ENCODE measurements at places on chromosomes 3 and 15. TPM values are rescaled to one million over a fixed set of nuclear protein-coding genes. Genes with fewer than 3 reads are reported as not detected.

The RARRES1 gene
- 7.6 TPM for total RNA-seq

The SHC4 gene
- not detected for total RNA-seq

The STX19 gene
- total RNA-seq = not detected

The C3orf85 gene
- total RNA-seq = 0.81 TPM

The CYP19A1 gene
- 0.77 TPM for total RNA-seq

The ECE2 gene
- not detected for total RNA-seq

DNA sequence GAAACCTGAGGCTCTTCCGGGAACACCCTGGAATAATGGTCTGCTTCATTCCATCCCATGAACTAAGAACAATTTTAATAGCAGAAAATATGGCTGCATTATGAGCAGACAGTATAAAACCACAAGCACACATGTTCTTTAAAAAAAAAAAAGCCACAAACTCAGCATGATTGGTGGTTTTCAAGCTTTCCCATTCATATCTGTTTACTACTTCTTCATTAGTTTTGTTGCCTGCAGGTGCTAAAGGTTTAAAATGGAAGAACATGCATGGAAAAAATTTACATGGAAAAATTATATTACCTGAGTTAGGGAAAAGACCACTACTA is 137.9 kb upstream of the HES1 start:
- no peak for DNase-seq
- H3K27me3 ChIP-seq = no peaks in the 10 kb centered on the region
- peaks cover 16% of the 10 kb centered on the region for H3K4me1 ChIP-seq
- H3K36me3 ChIP-seq = no peaks in the 10 kb centered on the region
- no peak overlapping the region for H3K27ac ChIP-seq
